ENCODE measurements at places on chromosomes 13 and 19.

DNA sequence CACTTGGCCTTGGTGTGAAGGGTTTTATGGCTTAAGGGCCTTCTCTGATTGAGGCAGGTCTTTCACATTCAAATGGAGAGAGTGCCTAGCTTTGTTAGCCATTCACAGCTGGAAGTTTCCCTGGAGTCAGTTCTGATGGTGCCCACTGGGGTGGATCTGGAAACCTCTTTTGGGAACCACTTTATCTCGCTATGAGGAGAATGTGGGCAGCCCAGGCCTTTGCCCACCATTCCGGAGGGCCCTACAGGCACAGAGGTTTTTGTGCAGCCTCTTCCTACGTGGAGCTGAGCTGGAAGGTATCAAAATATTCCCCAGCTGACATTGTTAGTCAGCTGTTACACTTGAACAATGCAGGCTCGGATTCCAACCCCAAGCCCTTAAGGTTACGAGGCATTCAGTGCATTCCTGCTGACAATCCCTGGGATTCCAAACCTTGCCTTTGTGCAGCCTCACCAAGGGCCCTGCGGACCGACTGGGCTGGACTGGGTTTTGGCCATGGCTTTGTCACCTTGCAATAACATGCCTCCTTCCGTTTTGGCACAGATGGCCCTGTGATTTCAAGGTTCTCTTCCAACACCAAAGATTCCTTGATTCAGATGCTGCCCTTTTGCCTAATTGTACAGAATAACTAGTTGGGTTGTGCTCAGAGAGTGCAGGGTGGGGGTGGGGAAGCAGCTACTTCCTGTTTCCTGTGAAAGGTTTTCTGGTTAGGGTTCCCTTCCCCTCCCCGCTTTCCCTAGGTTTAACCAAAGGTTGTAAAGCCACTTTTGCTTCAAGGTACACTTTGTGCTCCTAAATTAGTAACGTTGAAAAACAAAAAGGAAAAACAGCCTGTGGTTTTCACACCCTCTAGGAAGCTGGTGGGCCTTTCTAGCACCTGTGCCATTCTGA, 27.0 kb downstream of the SAE1 start:
- peaks cover 51% of the 10 kb centered on the region for H3K36me3 ChIP-seq
- H3K4me3 ChIP-seq: peak overlapping the region; percentile 78
- peaks cover 42% of the 10 kb centered on the region for H3K4me1 ChIP-seq
- peak; percentile 14 for DNase-seq
- H3K27me3 ChIP-seq: no peaks in the 10 kb centered on the region
- H3K27ac ChIP-seq: peak overlapping the region; percentile 88

DNA sequence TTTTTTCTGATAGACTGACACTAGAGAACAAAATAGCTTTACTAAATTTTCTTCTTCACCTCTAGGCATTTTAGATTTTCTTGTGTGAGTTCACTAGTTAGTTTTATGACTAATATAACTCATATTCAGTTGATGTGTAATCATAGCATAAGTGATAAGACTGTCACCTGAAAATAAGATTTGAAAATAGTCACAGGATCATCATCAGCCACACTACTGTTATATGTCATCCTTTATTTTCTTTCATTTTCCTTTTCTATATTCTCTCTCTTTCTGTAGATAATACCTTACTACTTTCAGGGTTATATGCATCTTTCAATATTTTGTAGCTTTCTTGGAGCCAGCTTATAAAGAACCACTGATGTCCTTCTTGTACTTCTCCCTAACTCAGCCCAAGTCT, 292.6 kb downstream of the TDRD3 start:
- peaks cover 13% of the 10 kb centered on the region for H3K4me1 ChIP-seq
- H3K27me3 ChIP-seq: no peaks in the 10 kb centered on the region
- no peaks in the 10 kb centered on the region for H3K36me3 ChIP-seq
- peak overlapping the region; percentile 1 for H3K4me3 ChIP-seq
- H3K27ac ChIP-seq: peak overlapping the region; percentile 54

GRCh38 chr19:39998501-39998900, 1.6 kb downstream of the ZNF546 start:
- no peaks in the 10 kb centered on the region for H3K27me3 ChIP-seq
- DNase-seq: no peak
- H3K4me1 ChIP-seq: peaks cover 23% of the 10 kb centered on the region
- H3K27ac ChIP-seq: peak overlapping the region; percentile 96

GRCh38 chr19:55601084-55601483, 996 bp downstream of the ZNF524 start:
- peaks cover 29% of the 10 kb centered on the region for H3K4me1 ChIP-seq
- no peak for DNase-seq
- H3K4me3 ChIP-seq: peak overlapping the region; percentile 92
- peak overlapping the region; percentile 85 for H3K27ac ChIP-seq
- H3K36me3 ChIP-seq: peaks cover 22% of the 10 kb centered on the region

GRCh38 chr13:43006893-43007631, 15.0 kb upstream of the EPSTI1 start:
- H3K27ac ChIP-seq: no peak overlapping the region
- no peak overlapping the region for H3K4me3 ChIP-seq
- no peaks in the 10 kb centered on the region for H3K36me3 ChIP-seq

DNA sequence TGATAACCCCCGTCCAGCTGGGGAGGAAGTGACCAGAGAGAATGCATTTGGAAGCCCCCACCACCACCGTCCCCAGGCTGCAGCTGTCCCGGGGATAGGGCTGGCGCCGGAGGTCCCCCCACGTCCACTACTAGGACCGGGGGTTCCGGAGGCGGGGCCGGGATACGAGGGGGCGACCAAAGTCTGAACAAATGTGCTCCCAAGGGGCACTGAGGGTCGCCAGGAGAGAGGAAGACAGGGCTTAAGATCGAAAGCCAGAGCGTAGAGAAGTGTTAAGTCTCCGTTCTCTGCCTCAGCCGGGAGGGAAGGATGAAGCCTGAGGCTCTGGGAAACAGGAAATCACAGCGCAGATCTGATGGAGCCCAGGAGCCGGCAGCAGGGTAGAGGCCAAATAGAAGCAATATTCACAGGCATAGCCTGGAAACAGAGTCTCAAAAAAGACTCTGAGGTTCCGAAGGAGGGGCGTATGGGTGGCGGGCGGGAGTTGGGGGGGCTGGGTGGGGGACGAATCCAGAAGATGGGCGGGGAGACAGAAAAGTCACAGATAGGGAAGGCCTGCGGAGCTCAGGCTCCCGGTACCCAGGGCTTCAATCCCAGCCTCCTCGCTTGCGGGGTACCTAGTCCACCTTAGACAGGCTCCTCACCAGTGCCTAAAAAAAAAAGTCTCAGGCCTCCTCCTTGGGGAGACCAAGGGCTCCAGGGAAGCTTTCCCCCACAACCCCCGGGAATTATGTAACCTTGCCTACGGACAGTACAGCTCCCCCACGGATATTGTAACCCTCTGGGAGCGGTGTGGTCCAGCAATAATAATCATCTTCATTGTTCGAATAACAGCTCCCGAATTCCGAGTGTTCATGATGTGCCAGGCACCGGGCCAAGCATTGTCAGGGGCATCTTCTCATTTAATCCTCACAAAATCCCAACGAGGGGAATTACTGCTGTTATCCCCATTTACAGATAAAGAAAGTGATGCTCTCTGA, 1.1 kb upstream of the ERF start:
- peak overlapping the region; percentile 6 for H3K27ac ChIP-seq
- H3K4me3 ChIP-seq: peak overlapping the region; percentile 54
- no peak for DNase-seq

DNA sequence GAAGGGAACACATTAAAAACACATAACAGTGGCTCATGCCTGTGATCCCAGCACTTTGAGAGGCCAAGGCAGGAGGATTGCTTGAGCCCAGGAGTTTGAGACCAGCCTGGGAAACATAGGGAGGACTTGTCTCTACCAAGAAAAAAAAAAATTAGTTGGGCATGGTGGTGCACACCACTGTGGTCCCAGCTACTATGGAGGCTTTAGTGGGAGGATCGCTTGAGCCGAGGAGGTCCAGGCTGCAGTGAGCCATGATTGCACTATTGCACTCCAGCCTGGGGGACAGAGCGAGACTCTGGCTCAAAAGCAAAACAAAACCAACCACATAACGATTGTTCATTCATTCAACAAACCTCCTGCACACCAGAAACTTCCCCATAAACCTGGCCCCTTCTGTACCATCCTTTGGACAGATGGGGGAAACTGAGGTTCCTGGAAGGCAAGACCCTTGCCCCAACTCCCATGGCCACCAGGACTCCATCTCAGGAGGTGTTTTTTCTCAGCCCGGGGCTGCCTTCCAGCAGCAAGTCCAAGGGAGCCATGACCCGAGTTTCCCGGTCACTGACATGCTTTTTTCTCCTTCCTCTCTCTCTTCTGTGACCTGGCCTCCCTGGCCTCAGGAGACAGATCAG, 4.3 kb downstream of the FOSB start:
- H3K27me3 ChIP-seq: peaks cover 58% of the 10 kb centered on the region
- H3K27ac ChIP-seq: no peak overlapping the region
- H3K4me1 ChIP-seq: peaks cover 23% of the 10 kb centered on the region
- peak overlapping the region; percentile 8 for H3K4me3 ChIP-seq
- DNase-seq: no peak

DNA sequence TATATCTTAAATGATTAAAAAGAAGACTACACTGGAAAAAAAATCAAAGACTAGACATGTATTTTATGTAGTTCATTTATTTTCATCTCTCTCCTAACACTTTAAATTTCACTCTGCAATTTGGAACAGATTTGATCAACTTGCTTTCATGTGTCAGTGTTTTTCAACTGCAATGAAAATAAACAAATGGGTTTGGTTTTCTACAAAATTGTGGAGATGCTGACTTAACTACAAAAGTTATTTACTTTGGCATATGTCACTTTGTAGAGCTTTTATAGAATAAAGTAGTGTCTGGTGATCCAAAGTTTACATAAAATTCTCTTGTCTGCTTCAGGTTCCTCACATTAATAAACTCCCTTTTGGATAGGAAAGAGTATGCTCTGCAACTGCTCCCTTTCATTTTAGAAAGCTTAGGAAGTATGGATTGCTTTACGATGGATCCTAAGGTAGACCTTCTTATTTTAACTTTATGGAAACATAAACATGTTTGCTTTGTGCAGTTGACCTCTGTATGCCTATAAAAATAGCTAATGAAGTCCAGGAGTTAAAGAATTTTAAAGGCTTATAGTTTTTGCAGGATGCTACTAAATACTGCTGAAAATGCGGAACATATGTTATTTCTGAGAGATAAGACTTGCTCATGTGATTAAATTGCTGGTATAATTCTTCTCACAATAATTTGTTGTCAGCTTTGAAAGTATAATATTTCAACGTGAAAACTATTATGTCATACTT, 815.9 kb downstream of the PCDH9 start:
- no peaks in the 10 kb centered on the region for H3K4me1 ChIP-seq
- no peaks in the 10 kb centered on the region for H3K27me3 ChIP-seq
- H3K27ac ChIP-seq: no peak overlapping the region
- no peak for DNase-seq
- H3K4me3 ChIP-seq: no peak overlapping the region

DNA sequence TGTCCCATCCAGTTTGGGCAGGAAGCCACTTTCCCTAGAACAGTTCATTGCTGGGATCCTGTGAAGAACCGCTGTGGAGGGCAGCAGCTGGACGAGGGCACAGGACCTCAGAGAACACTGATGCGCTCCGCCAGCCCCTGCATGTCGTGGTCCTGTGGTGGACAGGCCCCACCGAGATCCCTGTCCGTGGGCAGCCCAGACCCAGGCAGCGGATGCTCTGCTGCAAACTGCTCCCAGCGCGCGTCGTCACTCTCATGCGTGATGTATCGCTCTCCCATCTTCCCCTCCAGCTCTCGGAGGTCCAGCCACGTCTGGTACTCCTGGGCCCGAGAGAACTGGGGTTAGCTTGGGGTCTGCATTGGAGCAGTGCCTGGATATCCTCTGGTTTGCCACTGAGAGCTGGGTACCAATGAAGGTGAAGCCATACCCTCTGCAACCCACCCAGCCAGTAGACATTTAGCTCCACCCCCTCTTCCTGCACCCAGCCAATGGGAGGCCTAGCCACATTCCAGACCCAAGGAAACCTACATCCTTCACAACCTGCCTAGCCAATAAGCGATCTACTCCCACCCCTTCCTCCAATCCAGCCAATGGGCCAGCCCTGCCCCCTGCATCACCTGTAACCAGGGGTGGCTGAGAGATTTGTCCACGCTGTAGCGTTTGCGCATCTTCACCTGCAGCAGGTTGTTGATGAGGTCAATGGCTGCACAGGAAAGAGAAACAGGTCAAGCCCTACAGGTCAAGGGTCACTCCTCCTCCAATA, 13.6 kb upstream of the DACT3 start:
- H3K4me3 ChIP-seq: no peak overlapping the region
- no peak for DNase-seq
- no peaks in the 10 kb centered on the region for H3K27me3 ChIP-seq
- H3K4me1 ChIP-seq: peaks cover 11% of the 10 kb centered on the region

DNA sequence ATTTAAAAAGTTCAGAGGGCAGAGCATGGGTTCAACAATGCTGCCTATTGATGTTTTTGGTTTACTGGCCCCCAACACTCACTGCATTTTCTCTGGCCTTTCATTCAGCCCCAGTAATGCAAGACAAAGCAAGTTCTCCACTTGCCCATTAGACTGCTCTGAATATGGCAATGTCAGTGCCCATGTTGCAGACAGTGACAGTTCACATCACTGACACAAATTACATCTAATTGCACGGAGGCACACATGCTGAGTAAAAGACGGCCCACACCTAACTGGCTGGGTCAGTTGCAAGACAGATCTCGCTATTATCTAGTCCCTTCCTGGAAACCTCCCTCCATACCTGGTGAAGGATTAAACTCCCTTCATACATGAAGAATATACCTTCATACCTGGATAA, 54.0 kb downstream of the ENOX1 start:
- H3K36me3 ChIP-seq: no peaks in the 10 kb centered on the region
- H3K4me1 ChIP-seq: no peaks in the 10 kb centered on the region
- peaks cover 7% of the 10 kb centered on the region for H3K27me3 ChIP-seq
- DNase-seq: no peak
- no peak overlapping the region for H3K27ac ChIP-seq

- no peak overlapping the region for H3K27ac ChIP-seq
- H3K4me3 ChIP-seq: no peak overlapping the region
- H3K4me1 ChIP-seq: peaks cover 11% of the 10 kb centered on the region
- H3K27me3 ChIP-seq: no peaks in the 10 kb centered on the region
Observed at GRCh38 chr19:46731007-46731501, 14.1 kb upstream of the PRKD2 start.

- peak overlapping the region; percentile 11 for H3K4me3 ChIP-seq
- H3K4me1 ChIP-seq: peaks cover 14% of the 10 kb centered on the region
- DNase-seq: no peak
- H3K27me3 ChIP-seq: peaks cover 14% of the 10 kb centered on the region
- no peak overlapping the region for H3K27ac ChIP-seq
Observed at GRCh38 chr19:36421749-36422481, 3.5 kb upstream of the ZFP82 start.

DNA sequence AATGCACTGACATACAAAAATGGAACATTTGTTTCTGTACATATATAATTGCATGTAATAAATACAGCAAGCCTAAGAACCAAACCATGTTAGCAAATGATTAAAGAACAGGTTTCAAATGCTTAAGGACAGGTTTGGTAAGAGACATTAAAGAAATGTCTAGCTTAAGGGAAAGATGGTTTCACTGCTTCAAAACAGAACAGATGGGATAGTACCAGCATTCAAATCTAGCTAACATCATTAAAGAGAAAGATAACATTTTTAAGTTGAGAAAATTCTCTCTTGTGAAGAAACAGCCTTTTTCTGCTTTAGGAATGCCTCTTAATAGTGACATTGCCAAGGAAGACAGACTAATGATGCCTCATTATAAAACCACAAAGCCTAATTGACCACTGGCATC, 52.5 kb upstream of the DOCK9 start:
- no peak for DNase-seq
- peaks cover 65% of the 10 kb centered on the region for H3K4me1 ChIP-seq
- H3K27ac ChIP-seq: no peak overlapping the region

GRCh38 chr19:31329819-31330218, 19.4 kb downstream of the TSHZ3 start:
- no peaks in the 10 kb centered on the region for H3K36me3 ChIP-seq
- H3K27me3 ChIP-seq: peaks cover 3% of the 10 kb centered on the region
- H3K27ac ChIP-seq: no peak overlapping the region
- no peak for DNase-seq
- no peaks in the 10 kb centered on the region for H3K4me1 ChIP-seq
- no peak overlapping the region for H3K4me3 ChIP-seq

Data from T-helper 2 cell treated with Interferon-gamma antibody and Interleukin-4, amounts not matched to agents 5 μg/mL and 100 μg/mL, for 36 hours (primary cell).